Activated CD4-positive, alpha-beta T cell treated with anti-CD3 and anti-CD28 coated beads, Interleukin-2, amount 50 U/mL, for 1 hour (primary cell): ENCODE measurements at places on chromosomes 6 and 20.

DNA sequence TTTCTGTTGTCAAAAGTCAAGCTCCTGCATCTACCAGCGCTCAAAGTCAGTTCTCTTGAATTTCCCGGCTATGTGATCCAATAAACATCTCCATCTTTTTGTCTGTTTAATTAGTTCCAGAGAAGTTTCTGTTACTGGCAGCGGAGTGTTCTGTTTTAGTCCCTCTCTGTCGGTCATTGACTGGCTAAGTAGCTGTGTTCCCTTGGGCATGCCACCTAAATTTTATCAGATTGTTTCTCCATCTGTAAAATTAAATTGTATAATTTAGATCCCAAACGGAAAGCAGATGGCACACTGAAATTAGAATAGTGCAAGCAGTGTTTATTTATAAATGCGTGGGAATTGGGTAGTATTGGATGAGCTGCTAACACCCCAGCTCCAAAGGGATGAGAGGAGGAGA is 29.7 kb upstream of the PRL start:
- DNase-seq: no peak

- no peak for DNase-seq
Observed at GRCh38 chr6:1065986-1066385, 245.9 kb upstream of the FOXQ1 start.

GRCh38 chr6:103277936-103278335 is 1581.8 kb downstream of the HACE1 start:
- DNase-seq: no peak

- DNase-seq: no peak
Observed at GRCh38 chr6:20692023-20692422, 157.8 kb downstream of the CDKAL1 start.

- DNase-seq: no peak
Observed at GRCh38 chr6:76835293-76835692, 628.0 kb downstream of the HTR1B start.

- no peak for DNase-seq
Observed at GRCh38 chr20:48795732-48796131, 32.1 kb downstream of the PREX1 start.

GRCh38 chr20:46638134-46638897 is 12.9 kb downstream of the SLC13A3 start:
- no peak for DNase-seq

- DNase-seq: no peak
Observed at GRCh38 chr20:15937179-15937578, 636.1 kb downstream of the KIF16B start.

DNA sequence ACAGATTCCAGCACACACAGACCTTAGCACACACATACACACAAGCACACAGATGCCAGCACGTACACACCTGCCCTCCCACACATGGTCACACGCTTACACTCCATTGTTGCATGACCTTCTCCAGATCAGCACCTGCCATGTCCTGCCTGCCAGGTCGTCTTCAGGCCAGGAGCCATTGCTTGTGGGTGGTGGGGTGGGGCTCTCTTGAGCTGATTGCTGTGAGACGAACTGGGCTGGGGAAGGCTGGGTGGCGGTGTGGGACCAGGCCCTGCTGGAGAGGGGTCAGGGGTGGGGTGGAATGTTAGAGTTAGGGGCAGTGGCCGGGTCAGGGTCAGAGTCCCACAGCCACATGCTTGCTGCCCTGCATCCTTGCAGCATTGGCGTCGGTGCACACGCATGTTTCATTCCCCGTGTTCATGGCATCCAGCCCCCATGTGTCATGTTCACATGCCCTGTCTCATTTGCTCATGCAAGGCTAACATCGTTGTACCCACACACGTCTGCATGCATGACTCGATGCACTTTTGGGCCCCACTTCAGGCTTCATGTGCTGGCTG is 6.5 kb upstream of the NPBWR2 start:
- no peak for DNase-seq

GRCh38 chr6:126440923-126441322 is 101.0 kb downstream of the CENPW start:
- no peak for DNase-seq

DNA sequence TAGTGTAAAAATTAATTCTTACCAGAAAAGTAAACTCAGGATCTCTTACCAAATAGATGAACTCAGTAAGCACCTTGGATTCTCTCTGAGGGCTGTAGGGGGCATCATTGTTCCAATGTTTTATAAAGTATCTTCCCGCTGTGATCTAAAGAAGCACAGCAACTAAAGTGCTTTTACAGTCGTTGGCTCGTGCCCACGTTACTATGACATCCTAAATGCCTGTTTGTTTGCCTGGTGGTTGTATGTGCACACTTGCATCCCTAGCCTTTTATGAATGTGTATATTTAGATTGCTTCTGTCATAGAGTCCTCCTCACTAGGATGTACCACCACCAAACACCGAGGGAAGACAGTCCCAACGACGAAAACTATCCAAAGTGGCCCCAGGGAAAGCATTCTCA is 34.5 kb downstream of the SLX4IP start:
- DNase-seq: no peak

DNA sequence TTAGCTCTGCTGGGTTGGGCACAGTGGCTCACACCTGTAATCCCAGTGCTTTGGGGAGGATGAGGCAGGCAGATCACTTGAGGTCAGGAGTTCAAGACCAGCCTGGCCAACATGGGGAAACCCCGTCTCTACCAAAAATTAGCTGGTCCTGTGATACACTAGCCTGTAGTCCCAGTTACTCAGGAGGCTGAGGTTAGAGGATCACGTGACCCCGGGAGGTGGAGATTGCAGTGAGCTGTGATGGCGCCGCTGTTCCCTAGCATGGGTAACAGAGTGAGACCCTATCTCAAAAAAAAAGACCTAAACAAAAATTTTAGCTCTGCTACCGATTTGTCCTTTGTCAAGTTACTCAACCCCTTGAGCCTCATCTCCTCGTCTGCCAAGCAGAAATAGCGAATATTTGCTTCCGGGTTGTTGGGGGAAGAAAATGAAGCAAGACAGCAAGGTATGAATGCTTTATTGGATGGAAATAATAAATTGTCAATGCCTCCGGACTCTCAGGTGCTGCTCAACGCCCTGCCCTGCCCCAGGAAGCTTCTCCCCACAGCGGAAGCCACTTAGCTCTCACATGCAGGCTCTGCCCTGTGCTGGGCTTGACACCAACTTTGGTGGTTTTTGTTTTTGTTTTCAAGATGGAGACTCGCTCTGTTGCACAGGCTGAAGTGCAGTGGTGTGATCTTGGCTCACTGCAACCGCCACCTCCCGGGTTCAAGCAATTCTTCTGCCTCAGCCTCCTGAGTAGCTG is 24.9 kb upstream of the ITCH start:
- DNase-seq: no peak

DNA sequence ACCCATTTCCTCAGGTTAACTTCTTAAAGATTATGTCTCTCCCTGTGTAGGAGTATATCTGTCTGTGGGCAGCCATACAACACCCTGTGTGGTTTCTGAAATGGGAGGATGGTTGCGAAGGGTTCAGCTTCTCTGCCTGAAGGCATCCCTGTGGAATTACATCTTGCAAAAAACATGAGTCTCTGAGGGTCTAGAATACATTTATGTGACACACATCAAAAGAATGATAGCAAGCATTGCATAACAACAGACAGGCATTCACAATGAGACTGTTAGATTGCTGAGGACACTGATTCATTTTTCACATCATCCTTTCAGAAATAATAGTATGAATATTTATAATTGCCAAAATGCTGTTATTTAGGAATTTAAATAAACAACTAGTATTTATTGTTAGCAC is 670.9 kb downstream of the HTR1B start:
- no peak for DNase-seq

DNA sequence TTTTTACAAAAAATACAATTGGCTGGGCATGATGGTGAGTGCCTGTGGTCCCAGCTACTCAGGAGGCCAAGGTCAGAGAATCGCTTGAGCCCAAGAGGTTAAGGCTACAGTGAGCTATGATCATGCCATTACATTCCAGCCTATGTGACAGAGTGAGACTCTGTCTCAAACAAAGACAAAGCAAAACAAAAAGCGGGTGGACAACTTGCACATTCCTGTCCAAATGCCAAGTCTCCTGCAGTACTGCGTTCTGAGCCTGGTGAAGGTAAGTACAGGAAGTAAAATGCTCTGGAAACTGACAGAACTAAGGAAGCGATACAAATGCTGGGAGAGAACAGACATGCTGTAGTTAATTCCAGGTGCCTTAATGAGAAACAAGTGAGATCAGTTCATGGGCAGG is 20.4 kb upstream of the TMEM242 start:
- no peak for DNase-seq

DNA sequence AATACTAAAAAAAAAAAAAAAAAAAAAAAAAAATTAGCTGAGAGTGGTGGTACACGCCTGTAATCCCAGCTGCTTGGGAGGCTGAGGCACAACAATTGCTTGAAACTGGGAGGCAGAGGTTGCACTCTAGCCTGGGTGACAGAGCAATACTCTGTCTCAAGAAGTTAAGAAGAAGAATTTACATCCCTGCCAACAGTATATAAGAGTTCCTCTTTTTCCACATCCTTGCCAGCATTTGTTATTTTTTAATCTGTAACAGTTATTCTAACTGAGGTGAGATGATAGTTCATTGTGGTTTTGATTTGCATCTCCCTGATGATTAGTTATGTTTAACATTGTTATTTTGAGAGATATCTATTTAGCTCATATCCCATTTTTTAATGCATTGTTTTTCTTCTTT is 20.3 kb upstream of the DYNLRB1 start:
- no peak for DNase-seq

DNA sequence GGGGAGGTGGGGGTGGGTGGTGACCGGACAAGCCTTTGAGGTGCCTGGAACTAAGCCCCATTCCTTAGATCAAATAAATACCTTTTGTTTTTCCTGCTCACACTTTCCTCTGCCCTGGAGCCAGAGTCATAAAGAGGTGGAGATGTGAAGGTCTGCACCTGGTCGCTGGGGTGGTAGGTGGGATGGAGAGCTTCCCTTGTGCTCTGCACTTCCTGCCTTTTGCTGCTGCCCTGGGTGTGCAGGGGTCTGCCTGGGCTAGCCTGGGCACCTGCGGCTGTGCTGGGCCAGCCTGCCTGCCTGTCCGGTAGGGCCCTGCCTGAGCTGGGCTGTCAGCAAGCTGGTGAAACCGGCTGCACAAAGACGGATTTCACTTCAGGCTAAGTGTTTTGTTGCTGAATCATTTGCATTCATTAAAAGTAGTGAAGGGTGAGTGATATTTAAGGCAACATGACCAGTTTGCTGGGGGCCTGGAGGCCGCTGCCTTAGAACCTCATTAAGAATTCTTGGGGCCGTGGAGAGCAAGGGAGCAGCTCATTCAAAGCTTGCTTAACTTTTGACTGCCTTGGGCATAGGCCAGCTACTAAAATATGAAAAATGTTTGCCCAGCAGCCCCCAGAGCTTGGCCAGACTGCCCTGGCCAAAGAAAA is 20.5 kb downstream of the PTK7 start:
- no peak for DNase-seq

GRCh38 chr6:22632581-22633145 is 63.3 kb downstream of the HDGFL1 start:
- DNase-seq: no peak

GRCh38 chr6:45422503-45423110 is 44.9 kb upstream of the SUPT3H start:
- DNase-seq: peak; percentile 60

- DNase-seq: no peak
Observed at GRCh38 chr6:36432151-36432671, 10.4 kb downstream of the PXT1 start.

- no peak for DNase-seq
Observed at GRCh38 chr20:40942006-40942405, 86.6 kb upstream of the TOP1 start.

DNA sequence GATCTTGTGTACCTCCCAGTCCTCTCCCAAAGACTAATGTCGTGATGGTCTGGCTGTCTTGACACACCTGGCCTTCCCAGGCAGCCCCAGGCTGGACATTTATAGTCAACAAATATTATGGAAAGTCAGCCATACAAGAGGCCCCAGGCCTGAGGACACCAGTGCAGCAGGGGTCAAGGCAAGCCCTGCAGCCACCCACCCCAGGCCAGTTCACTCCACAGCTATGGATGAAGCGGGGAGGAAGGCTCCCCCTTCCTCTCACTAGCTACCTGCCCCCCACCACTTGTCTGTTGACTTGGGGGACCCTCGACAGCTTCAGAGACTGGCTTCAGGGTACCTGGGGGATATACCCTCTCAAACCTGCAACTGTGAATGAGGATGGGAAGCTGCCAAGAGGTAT is 132.1 kb downstream of the MRPL14 start:
- DNase-seq: no peak

DNA sequence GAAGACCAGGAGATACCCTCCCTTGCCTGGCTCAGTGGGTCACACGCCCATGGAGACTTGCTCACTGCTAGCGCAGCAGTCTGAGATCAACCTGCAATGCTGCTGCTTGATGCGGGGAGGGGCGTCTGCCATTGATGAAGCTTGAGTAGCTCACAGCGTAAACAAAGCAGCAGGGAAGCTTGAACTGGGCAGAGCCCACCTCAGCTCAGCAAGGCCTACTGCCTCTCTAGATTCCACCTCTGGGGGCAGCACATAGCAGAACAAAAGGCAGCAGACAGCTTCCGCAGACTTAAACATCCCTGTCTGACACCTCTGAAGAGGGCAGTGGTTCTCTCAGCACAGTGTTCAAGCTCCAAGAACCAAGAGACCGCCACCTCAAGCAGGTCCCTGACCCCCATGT is 271.3 kb downstream of the ESR1 start:
- DNase-seq: no peak

DNA sequence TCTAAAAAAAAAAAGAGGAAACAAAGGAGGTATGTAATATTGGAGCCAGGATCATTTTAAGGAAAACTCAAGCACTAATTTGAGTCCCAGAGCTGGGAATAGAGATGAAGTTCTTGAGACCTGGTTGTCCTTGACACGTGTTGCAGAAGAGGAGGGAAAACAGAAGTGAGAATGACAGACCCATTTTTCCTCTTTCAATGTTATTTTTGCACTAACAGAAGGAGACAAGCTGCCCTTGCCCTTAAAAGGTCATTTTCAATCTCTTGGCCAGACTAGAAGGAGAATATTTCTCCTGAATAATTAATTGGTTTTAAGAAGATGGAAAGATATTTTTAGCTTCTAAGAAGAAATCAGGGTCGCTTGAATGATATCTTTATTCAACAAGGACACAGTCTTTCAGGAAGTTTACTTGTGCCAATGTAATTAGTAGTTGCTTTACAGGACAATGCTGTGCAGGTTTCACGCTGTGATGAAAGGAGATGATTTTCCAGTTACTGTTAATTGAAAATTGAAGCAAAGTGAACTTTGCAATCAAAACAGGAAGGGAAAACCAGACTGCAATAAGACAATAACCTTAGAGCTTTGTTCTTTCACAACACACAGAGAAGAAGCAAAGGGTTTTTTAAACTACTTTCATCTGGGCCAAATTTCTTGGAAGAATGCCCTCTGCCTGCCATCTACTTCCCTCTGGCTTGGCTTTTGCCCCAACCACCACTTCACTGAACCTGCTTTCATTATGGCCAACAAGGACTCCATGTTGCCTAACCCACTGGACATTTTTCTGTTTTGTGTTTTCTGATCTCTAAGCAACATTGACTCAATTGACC is 107.8 kb upstream of the SHLD1 start:
- DNase-seq: no peak

- DNase-seq: no peak
Observed at GRCh38 chr6:11207199-11207968, 25.1 kb downstream of the NEDD9 start.
